ENCODE measurements at places on chromosomes 2 and 18.

DNA sequence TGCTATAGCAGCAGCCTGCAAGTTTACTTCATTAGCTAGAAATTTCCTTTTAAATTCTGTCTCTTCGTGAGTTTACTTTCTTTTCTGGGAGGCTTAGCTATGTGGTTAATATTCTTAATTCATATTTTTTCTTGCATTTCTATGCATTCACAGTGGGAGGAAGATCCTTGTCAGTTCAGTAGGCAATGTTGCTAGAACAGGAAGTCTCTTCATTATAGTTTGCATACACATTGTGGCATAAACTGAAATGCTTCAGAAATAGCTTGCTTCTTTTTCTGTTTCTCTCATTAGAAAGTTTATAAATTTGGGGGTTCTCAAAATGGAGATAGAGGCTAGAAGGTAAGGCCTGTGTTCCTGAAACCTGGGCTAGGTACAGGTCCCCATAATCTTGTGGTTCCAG lies 8.1 kb upstream of the ARHGAP15 start:
- no peak for DNase-seq

GRCh38 chr2:132670496-132671150 lies 618 bp upstream of the LYPD1 start:
- no peak for DNase-seq

- no peak for DNase-seq
Measured at GRCh38 chr2:239793086-239793485, 232.1 kb downstream of the NDUFA10 start.

- no peak for DNase-seq
Measured at GRCh38 chr18:44758861-44759631, 78.4 kb downstream of the SETBP1 start.

DNA sequence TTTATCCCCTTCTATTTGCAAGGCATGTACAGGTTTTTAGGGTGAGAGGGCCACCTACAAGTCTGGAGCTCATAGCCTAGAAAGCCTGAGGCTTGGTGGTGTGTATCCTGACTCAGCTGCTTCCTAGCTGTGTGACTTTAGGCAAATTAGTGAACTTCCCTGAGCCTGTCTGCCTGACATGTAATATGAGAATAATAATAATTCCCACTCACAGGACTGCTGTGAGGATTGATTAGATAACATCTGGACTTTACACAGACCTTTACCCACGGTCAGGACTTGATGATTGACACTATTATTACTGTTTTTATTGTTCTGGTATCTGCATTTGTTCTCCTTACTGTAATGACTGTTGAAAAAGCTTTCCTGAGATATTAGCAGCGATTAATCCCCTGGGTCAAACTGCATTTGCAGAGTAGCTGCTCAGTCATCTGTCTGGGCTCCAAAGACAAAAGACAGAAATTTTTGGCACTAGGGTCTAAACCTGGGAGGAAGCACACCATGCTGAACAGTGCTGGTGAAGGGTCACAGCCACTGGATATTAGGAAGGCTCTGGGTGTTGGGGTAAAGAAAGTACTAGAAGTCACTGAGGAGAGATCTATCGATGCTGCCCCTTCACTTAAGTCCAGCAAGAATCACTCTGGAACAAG lies 276.5 kb upstream of the FN1 start:
- DNase-seq: no peak

- DNase-seq: no peak
Measured at GRCh38 chr18:13232086-13232917, 13.7 kb downstream of the LDLRAD4 start.

GRCh38 chr2:28052691-28053090 lies 162.2 kb downstream of the BABAM2 start:
- no peak for DNase-seq

GRCh38 chr18:51051105-51051712 lies 21.2 kb downstream of the SMAD4 start:
- no peak for DNase-seq

DNA sequence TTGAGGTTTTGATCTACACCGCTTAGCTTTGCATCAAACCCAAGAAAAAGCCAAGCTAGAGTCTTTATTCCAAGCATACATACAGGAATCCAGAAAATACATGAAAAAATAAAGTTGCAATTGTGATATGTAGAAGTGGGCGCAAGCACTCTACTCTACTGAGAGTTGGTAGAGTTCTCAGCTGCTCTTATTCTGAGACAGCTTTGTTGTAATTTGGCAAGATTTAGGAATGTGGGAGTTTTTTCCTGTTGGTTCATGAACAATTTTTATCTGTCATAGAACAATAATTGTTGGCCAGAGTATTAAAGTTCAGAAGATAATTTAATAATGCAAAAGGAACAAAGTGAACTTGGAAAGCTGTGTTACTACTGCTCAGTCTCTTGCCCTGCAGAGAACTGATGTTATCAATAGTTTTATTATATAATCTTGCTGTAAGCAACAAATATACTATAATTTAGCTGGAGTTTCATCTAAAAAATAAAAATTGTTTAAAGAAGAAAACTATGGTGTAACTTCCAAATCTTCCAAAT lies 302.0 kb upstream of the RND3 start:
- no peak for DNase-seq

DNA sequence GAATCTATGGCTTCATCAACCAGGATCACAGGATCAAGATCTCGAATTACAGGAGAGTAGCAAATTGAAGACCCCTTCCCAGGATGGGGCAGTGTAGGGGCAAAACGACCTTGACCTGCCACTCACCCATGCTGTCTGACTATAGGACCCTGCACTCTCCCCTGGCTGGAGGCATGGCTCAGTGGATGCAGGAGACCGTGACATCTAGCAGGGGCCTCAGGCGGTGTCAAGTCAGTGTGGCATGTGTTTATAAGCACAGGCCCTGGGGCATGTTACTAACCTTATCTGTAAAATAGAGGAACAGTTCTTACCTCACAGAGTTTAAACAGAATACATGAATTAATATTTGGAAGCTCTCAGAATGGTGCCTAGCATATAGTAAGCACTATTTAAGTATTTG lies 3.5 kb downstream of the HAAO start:
- no peak for DNase-seq

- no peak for DNase-seq
Measured at GRCh38 chr2:104474716-104475115, 379.2 kb upstream of the POU3F3 start.

DNA sequence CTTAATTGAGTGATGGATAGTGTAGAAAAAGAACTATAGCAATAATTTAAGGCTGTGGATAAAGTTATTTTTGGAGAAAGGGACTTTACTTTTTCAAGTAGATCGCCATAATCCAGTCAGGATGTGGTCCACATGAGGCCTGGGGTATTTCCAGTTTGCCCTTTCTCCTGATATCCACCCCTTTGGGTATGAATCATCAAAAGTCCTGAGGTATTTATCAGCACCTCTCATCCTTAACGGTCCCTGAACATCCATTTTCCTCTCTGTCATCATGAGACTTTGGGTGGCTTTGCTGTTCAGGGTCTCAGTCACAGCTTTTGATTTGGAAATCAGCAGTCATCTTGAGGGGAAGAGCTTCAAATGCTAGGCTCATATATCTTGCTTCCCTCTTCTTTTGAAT lies 39.3 kb upstream of the ELAC1 start:
- no peak for DNase-seq

DNA sequence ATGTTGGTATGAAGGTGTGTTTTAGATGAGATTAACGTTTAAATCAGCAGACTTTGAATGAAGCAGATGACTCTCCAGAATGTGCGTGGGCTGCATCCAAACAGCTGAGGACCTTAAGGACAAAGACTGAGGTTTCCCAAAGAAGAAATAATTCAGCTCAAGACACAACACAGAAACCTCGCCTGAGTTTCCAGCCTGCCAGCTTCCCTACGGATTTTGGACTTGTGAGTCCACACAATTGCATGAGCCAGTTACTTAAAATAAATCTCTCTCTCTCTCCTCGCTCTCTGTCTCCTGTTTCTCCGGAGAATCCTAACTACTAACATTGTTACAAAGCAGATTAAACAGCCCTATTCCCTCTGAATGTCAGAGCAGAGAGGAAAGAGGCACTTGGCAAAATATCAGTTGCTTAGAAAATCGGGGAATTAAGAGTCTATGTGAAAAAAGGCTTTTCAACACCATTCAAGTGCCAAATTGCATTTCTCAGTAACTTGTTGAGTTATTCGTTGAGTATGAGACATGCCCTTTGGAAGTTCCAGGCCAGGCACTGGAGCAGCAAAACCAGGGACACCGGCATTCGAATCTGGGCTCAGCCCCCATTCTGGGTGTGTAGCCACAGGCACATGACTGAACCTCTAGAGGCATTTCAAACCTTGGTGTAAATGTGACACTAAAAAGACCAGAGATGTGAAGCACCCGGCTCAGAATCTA lies 174.6 kb upstream of the PID1 start:
- DNase-seq: no peak

GRCh38 chr18:905307-905947 lies 756 bp downstream of the ADCYAP1 start:
- no peak for DNase-seq

DNA sequence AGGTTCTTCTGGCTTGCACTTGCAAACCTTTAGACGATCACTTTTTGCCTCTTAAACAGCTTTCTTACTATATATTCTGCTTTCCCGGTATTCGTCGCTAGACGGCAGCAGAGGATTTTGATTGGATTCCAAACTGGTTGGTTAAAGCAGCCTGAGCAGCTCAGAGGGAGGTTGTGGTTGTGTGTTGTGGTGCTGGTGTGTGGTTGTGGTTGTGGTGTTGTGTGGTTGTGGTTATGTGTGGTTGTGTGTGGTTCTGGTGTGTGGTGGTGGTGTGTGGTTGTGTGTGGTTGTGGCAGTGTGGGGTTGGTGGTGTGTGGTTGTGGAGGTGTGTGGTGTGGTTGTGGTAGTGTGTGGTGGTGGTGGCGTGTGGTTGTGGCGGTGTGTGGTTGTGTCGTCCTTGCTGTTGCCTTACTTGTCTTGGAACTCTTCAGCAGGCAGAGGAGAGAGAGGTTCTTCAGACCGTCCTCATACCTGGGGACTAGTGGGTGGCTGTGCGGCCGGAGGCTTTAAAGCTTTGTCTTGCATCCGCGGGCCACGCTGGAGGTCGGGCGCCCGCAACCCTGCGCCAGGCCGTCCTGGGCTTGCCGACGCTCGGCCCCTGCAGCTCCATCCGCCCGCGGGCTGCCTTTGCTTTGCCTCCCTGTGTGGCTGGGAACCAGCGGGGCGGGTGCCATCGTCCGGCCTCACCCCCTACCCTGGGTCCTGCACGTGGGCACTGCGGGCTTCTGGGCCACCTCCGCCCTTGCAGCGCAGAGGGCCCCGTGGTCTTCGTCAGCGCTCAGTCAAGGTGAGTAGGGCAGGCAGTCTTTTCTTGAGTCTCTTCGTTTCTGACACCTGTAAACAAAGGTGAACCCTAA lies 190.8 kb downstream of the ARHGAP28 start:
- DNase-seq: no peak

GRCh38 chr2:191611614-191612013 lies 66.3 kb upstream of the NABP1 start:
- DNase-seq: no peak

DNA sequence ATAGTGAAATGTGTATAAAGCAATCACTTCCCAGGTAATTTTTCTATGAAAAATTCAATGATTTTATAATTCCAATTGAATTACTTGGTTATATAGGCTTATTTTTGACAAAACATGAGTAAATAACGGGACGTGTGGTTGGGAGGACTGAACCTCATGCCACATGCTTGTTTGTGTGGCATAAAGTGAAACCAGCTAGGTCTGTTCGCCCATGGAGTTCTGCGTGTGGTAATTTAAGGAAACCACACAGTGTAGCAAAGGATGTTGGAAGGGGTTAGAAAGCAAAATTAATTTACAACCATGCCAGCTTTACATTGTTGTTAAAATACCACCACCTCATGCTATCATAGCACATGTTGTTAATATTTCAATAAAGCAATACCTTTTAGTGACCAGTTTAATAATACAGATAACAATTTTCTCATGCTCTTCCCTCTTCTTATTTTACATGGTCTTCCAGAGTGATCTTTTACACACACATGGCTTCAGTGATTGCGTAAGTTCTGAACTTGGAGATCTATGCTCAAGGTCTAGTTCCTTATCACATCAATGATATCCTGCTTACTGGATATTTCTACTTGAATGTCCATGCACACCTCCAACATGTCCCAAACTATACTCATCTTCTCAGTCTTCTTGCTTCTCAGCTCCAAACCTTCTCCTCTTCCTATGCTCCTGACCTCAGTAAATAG lies 156.4 kb upstream of the ITGA4 start:
- no peak for DNase-seq

GRCh38 chr2:168030862-168031624 lies 216.4 kb downstream of the STK39 start:
- DNase-seq: no peak

- no peak for DNase-seq
Measured at GRCh38 chr18:35616664-35617423, 35.3 kb downstream of the GALNT1 start.

DNA sequence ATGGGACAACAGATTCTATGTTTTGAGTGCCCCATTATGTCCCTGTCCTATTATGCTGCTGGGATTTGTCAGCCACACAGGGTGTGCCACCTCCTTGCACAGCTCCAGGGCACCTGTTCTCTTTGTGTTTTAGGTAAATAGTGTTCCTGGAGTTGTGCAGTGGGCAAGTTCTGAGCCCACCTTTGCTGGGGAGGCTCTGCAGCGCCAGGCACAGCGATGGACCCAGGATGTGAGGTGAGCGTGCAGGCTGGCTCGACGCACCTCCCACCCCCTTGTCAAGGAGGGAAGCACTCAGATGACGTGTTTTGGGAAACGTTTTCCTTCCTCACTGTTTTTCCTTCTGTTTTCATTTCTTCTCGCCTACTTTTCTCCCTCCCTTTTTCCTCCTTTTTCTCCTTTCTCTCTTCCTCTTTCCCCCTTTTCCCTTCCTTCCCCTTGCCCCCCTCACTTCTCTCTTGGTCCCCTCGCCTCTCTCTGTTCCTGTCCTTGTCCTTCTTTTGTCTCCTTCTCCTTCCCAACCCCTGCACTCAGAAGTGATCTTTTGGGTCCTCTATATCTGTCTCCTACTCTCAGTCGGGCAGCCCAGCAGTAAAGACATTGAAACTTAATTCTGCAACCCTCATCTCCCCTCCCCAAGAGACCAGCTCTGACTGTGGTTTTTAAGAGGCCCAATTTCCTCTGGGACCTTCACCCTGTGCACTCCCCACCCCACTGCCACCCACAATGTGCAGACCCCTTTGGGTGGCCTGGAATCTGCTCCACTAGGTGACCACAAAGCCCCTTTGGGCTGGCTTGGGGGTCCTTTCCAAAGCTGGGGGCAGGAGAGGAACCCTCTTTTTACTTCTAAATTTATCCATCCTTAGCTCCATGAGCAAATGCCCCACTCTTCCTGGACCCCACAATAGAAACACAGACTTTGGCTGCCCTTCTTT lies 104.0 kb downstream of the MCFD2 start:
- DNase-seq: no peak

DNA sequence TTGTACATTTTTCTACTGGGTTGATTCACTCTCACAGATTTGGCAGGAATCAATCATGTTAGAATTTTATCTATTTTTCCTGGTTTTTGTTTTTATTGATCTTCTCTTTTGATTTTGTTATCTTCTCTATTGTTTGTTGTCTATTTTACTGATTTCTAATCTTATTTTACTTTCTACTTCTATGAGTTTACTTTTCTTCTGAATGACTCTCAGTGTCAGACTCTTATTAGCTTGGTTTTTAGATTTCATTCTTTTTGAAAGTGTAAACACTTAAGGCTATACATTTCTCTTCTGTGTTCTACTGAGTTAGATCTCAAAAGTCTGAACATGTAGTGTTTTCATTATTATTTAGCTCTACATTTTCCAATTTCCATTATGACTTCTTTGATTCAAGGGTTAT lies 47.1 kb downstream of the THOC1 start:
- no peak for DNase-seq
